KG1 (cell line): ENCODE measurements at places on chromosomes 5 and 9.

- no peak for DNase-seq
Observed at GRCh38 chr5:27472871-27473270, 434.5 kb upstream of the CDH9 start.

DNA sequence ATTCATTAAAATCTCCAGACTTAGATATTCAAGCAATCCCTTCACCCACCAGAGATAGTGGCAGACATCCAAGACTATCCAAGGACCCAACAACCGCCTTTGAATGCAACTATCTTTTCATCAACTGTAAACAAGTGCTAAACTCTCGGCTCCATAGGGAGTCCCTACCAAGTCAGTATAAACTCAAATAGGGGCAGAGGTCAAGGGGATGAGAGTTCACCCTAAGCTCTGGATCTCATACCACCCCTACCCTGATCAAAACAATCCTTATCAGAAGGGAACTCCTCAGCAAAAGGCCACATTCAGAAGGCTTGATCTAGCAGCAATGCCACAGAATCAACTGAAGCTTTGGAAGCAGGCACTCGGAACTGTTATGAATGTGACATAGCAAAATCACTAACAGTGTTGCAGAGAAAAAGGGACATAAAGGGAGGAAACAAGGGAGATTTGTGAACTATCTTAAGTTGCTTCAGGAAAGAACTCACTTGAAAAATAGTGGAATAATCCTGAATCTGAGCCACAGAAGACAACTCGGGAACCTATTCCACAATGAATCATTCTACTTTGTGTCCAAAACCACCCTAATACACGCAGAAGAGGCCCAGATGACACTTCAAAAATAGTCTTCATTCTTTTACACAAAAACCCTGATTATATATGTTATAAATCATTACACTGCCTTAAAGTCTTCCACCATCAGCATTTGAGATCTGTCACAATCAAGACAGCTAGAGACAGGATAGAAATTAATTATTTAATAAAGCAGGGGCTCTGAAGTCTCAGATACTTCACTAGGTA, 49.8 kb downstream of the NR6A1 start:
- no peak for DNase-seq

- DNase-seq: no peak
Observed at GRCh38 chr9:69918322-69918721, 97.7 kb downstream of the CFAP95 start.

GRCh38 chr5:154459015-154459414, 13.2 kb downstream of the SAP30L start:
- no peak for DNase-seq

DNA sequence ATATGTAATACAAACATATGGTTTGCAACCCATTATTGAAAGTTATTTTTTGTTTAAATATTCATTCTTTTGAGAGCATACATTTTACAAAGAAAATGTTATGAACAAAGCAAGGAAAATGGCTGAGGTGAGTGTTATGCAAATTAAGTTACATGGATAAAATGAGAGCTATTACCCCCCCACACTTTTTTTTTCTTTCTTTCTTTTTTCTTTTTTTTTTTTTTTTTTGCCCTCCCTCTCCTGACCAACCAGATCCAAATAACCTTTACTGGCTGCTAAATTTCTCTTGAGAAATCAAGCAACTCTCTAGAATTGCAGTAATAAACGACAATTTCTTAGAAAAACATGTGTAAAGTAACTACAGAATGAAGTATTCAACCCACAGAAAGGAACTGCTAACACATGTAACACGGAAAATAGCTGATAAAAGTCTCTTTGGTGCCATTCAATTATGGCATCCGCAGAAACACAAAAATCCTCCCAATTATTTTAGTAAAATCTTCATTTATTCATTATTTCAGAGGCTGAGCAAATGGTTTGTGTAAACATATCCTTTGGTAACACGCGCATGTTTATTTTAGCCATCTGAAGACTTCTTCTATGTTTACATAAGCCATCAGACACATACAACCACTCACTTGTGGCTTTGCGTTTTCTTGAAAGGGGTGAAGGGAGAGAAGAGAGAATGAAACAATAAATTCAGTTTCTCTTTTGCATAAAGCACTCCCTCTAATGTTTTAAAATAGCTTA, 216.1 kb downstream of the NFIB start:
- DNase-seq: no peak

DNA sequence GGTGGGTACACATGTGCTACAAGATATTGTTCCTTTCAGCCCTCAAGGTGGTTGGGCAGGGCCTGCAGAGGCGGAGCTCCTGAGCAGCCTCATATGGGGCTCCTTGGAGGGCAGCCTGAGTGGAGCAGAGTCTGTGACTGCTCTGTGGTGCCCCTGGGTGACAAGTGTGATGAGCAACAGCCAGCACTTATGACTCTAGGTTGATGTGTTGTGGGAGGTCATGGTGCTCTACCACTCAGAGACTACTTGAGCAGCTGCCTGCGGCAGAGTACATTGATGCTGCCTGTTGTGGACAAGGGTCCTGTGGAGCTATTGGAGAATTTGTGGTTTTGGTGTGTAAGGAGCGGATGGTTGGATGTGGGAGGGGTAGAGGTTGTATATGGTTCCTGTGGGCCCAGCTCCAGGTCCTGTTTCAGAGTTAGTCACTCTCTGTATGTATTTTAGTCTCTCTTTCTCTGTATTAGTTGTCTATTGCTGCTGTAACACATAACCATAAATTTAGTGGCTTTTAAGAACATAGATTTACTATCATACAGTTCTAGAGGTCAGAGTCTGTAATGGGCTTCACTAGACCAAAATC, 141.3 kb downstream of the SREK1 start:
- no peak for DNase-seq

- no peak for DNase-seq
Observed at GRCh38 chr9:89929673-89930480, 325.1 kb downstream of the GADD45G start.
